Endodermal cell (in vitro differentiated cells): ENCODE measurements at places on chromosomes 12 and 14.

GRCh38 chr12:117333331-117333881 lies 28.0 kb downstream of the NOS1 start:
- DNase-seq = no peak

DNA sequence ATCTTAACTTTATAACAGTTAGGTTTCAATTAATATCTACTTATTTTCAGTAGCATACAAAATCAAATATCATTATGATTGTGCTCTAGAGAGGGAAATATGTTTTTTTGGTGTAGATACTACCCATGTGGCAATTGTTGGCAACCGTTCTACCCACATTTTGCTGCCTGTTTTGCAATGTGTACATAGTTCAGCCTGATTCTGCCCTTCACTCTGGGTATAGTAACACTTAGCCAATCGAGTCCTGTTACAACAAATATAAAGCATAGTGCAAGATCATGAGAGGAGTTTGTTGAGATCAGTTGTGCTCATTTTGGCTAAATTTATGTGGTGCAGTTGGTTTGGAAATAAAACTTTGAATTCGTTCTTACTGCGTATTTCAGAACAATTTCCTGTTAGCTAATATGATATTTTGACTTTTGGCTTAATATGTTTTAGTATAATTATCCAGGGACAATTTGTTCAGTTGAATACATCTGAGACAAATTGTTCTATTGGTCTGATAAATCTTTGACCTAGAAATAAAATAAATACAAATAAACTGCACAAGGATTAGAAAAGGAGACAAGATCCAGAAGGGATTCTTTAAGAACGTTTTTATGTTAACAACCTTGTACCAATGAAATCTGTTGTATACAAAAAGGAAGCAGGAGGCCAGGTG lies 76.9 kb downstream of the ATF7IP start:
- DNase-seq = no peak

DNA sequence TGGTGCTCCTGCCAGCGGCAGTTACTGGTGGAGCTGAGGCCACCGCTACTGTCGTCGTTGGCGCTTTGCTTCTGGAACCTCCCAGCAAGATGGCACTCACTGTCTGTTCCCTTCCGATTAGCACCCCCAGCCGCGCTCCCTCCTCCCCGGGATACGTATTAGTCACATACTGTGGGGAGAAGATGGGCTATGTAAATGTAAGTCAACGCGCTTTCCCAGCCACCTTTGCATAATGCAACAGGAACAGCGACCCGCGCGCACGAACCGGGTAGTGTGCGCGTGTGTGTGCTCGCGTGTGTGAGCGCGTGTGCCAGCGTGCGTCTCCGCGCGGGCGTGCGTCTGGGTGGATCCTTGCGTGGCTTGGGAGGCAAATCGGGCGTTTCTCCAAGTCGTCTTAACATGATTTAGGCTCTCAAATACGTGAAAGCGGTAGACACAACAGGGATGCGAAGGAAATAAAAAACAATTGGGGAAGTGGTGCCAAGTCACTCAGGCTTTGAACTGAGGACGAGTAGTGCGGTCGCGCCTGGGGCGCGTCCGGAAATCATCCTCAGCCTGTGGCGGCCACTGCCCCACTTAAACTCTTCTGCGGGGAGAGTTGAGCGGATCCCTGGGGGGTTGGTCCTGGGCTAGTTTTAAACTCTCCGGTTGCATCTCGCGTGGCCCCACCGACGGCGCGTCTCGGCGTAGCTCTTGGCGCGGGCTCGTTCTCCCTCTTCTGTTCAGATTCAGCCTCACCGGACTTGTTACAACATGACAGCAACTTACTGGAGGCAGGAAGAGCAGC lies 1.8 kb downstream of the FLRT2 start:
- DNase-seq = peak; percentile 72

DNA sequence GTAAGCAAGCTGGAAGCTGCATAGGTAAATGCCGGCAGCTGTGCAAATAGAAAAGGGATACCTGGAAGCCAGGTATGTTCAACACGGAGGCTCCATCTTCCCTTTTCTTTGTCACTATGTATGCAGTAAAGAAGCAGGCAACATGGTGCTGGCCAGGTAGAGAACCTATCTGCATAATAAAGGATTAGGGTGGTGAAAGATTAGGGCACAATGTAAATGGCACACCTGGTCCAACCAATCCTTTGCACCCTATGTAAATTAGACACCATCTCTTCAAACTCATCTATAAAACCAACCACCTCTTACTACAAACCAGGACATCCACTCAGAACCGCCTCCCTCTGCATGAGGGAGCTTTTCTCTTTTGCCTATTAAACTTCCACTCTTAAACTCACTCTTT lies 32.3 kb downstream of the RPS29 start:
- DNase-seq = no peak

- DNase-seq = peak; percentile 67
These were observed 84.2 kb downstream of the DENND5B start for GRCh38 chr12:31506515-31507306.

DNA sequence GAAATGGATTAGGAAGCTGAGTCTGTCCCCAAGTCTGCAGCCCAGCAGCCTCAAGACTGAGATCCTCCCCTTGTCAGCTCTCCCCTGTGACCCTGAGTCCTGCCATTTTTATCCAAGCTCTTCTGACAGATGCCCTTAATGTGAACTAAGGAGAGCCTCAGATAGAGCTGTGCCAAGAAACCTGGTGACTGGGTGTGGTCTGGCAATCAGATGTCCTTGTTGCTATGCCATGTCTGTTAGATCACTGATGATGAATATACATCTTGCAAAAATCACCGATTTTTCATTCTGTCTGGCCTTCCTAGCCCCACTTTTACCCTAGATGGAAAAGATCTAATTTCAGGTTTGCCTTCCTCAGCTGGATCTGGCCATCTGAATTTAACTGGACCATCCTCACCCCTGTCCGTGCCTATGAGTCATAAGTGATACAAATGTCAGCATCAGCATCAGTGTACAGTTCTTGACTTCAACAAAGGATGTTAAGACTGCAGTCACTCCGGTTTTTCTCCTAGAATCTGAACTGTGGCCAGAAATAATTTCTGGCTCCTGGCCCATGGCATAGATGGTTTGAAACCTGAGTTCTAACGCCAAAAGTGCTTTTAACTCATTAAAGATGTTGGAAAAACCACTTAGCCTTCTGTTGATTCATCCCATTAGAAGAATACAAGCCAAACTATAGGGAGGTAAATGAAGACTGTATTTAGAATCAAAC lies 61.2 kb upstream of the GRIP1 start:
- DNase-seq = no peak

DNA sequence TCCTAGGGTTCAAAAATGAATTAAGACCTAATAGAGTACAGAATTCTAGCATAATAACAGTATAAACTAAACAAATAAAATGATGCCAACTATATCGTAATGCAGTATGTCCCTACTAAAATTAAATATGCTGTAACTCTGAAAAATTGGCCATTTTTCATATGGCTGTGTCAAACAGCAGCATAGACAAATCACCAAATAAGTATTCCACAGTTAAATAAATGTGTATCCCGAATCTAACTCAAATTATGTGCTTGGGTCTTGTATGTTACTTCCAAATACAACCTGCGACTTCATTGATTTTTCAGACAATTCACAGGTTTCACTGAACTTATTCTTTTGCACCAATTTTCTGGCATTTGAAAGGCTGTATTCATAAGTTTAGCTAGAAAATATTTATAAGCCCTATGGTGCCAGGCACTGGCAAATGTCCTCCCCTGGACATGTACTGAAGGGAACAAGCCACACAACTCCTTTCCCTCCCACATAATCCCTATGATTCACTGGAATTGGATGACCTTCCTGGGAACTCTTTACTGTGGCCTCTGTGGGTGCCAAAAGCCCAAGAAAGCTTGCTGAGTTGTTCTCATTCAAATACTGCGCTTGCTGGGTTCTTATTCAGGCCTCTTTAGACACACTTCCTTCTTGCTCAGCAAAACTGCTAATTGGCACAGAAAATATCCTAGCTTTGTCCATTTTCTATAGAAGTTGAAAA lies 108.8 kb downstream of the KITLG start:
- DNase-seq = no peak

- DNase-seq = peak; percentile 73
These were observed 9.3 kb upstream of the ITGA5 start for GRCh38 chr12:54428050-54429013.

DNA sequence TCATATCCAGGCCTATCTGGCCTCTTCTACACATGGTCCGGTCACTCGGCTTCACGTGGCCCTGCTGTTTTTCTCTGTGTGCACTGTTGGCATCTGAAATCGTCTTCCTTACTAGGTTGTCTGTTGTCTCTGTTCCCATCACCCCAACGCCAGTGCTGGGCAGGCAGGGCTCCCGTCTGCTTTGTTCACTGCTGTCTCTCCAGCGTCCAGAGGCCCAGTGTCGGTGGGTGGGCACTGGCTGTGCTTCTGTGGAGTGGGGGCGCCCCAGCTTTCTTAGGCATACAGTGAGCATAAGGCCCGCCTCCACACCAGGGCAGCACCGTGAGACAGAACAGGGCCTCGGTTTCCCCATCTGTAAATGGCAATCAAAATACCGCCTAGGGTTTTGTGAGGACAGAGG lies 153.1 kb downstream of the BCL11B start:
- DNase-seq = peak; percentile 35

DNA sequence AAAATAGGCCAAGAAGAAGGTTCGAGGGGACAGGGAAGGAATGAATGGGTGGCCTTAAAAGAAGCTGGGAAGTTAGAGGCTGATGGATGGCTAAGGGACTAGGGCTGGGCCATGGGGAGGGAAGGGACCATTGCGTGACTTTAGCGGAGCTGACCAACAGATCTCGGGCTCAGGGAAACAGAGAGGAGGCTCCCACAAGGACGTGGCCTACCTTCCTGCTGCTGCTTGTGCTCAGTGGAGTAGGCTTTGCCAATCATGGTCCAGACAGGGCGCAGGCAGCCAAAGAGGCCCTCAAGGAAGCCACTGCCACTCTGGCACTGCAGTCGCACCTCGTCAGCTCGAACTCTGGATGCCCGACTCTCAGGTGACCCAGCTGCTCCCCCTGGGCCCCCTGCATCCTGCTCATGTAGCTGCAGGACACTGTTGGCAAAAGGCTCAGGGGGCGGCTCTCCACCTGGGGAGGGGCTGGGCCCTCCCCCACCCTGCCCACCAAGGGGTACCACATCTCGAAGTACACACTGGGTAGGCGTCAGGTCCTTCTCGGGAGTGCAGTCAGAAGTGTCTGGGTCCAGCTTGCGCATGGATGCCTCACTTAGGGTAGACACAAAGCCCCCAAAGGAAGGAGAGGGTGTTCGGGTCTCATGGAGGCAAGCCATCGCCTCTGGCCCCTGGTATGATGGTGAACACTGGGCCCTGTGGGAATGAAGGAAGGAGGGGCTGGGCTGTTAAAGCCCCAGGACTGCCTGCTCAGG lies 12.3 kb downstream of the MAP3K12 start:
- peak; percentile 79 for DNase-seq

DNA sequence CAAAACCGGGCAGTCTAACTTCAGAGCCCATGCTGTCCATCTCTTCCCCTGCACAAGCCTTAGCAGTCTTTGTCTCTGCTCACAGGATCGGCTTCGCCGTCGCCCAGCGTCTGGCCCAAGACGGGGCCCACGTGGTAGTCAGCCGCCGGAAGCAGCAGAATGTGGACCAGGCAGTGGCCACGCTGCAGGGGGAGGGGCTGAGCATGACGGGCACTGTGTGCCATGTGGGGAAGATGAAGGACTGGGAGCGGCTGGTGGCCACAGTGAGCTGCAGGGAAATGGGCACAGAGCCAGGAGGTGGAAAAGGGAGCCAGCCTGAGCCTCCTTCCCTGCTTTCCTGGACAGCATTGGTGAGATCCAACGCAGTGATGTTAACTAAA lies 14.2 kb upstream of the CARMIL3 start:
- no peak for DNase-seq

DNA sequence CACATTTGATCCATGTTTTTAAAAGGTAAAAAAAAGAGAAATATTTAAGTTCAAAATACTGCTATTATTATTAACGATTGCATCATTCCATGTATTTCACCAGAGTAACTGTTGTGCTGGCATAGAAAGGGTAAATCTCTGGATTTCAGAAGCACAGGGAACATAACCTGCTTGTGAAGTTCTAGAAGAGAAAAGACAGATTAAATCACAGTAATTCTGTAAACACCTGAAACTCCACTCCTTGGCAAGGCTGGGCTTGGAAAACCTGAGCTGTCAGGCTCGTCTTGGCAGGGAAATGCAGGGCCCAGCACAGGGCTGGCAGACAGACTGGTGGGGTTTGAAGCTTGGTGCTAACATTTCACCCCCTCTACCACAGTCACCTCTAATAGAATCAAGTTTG lies 35.1 kb downstream of the SVOP start:
- DNase-seq = no peak

- DNase-seq = no peak
These were observed 30.1 kb upstream of the RESF1 start for GRCh38 chr12:31929027-31929526.
